ENCODE measurements at places on chromosomes 2 and 18. TPM values are rescaled to one million over a fixed set of nuclear protein-coding genes. Genes with fewer than 3 reads are reported as not detected.

- DNase-seq = no peak
Observed at GRCh38 chr2:71210292-71210691, 16.6 kb downstream of the PAIP2B start.

GALNT3 gene
- polyA plus RNA-seq = 16.7 TPM

TUBA4B gene
- polyA plus RNA-seq = 0.97 TPM

DNA sequence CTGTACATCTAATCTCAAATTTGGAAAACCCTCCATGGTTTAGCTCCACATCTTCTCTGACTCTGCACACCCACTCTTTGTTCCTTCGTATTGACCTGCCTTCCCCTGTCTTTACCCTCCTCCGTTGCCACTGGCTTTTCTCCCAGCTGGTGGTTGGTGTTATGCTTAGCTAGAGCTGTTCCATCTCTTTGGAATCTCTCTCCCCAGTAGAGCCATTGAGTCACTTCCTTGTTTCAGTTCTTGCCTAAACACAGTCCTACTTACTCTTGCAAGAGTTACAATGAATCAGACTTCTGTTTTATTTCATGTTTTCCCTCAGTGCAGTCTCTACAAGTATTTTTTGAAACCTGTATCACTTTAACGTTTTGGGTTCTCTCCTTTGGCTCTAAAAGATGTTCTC, 263.9 kb downstream of the LTBP1 start:
- DNase-seq = no peak
